Activated T-cell treated with anti-CD3 and anti-CD28 coated beads, Interleukin-2, amount 50 U/mL, for 72 hours (primary cell): ENCODE measurements at places on chromosomes 7 and 10.

- no peak overlapping the region for H3K27ac ChIP-seq
- H3K36me3 ChIP-seq, result no peaks in the 10 kb centered on the region
- H3K4me3 ChIP-seq, result no peak overlapping the region
Measured at GRCh38 chr7:64277630-64278029, 36.1 kb upstream of the ZNF736 start.

- no peak overlapping the region for H3K4me3 ChIP-seq
- H3K36me3 ChIP-seq, result no peaks in the 10 kb centered on the region
- no peak overlapping the region for H3K27ac ChIP-seq
- DNase-seq, result peak; percentile 21
- H3K27me3 ChIP-seq, result peaks cover 13% of the 10 kb centered on the region
Measured at GRCh38 chr7:49852619-49853462, 79.4 kb downstream of the VWC2 start.

DNA sequence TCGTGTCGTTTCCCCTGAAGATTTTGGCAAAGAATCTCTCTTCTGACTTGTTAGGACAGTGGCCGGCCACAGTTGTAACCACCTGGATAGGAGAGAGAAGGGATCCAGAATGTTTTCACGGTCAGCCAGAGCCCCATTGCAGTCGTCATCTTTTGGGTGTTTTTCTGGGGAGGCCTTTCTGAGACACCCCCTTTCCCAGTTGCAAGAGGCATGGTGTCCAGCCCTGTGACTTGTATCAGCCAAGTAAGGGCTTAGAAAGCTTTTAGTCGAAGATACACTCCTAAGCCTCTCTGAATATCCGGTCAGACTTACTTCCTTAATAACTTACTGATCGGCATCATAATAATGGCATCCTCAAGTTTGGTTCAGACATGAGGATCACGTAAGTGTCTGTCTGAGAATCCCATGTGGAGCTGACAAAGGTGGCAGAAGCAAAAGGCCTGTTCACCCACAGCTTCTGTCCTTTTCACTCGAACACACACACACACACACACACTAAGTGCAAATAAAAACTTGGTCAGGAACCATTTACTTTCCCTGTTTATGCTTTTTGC, 435.7 kb upstream of the GALNT17 start:
- peaks cover 54% of the 10 kb centered on the region for H3K27me3 ChIP-seq
- no peak for DNase-seq
- H3K36me3 ChIP-seq, result no peaks in the 10 kb centered on the region
- H3K4me3 ChIP-seq, result peak overlapping the region; percentile 100
- peaks cover 12% of the 10 kb centered on the region for H3K4me1 ChIP-seq

GRCh38 chr7:71186535-71187057, 54.7 kb downstream of the GALNT17 start:
- H3K27ac ChIP-seq, result no peak overlapping the region
- peaks cover 2% of the 10 kb centered on the region for H3K36me3 ChIP-seq
- no peak overlapping the region for H3K4me3 ChIP-seq
- H3K4me1 ChIP-seq, result no peaks in the 10 kb centered on the region
- no peaks in the 10 kb centered on the region for H3K27me3 ChIP-seq
- DNase-seq, result no peak

DNA sequence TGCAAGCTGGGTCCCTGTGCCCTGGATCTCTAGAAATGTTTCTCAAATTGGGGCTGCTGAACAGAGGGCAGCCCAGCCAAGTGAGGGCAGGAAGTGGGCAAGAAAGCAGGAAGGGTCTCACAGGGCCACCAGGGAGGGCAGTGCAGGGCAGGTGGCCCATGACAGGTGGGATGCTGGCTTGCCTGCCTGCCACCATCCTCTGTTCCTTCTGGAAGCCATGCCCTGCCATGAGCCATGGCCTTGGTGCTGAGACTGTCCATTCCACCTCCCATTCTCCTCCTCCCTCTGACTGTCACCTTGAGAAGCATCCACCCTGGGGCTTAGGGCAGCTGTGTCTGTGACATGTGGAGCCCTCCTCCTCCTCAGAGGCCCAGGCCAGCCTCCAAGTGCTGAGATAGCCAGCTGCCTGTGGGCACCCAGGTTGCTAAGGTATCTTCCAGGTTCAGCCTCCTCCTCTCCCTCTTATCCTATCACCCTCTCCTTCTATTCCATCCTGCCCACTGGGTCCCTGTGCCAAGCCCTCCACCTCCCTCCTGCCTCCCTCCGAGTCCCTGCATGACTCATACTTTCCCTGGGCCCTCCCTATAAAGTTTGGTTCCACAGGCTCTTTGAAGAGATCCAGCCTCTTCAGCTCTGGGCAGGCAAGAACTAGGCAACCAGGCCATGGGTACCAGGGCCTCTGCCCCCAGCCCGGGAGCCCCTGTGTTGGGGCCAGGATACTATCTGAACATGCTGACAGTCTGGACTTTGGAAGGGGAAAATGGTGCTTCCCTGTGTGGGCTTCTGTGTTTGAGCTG, 1.3 kb downstream of the VSIR start:
- H3K27ac ChIP-seq, result peak overlapping the region; percentile 92
- peaks cover 85% of the 10 kb centered on the region for H3K4me1 ChIP-seq
- H3K36me3 ChIP-seq, result peaks cover 4% of the 10 kb centered on the region

- H3K27me3 ChIP-seq, result no peaks in the 10 kb centered on the region
- H3K36me3 ChIP-seq, result peaks cover 1% of the 10 kb centered on the region
- no peak overlapping the region for H3K4me3 ChIP-seq
- DNase-seq, result no peak
- H3K27ac ChIP-seq, result no peak overlapping the region
Measured at GRCh38 chr7:121475806-121476205, 79.7 kb upstream of the FAM3C start.

GRCh38 chr7:8147760-8148463, 114.1 kb downstream of the ICA1 start:
- peaks cover 33% of the 10 kb centered on the region for H3K4me1 ChIP-seq
- H3K27me3 ChIP-seq, result no peaks in the 10 kb centered on the region
- DNase-seq, result no peak
